ENCODE measurements at places on chromosomes 12 and 14. TPM values are rescaled to one million over a fixed set of nuclear protein-coding genes. Genes with fewer than 3 reads are reported as not detected.

RNF212B gene
- not detected for total RNA-seq

CDCA3 gene
- total RNA-seq = 29.7 TPM

PKP2 gene
- total RNA-seq = 0.38 TPM

DNAJC22 gene
- 2.5 TPM for total RNA-seq

ENDOU gene
- not detected for total RNA-seq

DIO2 gene
- 27.0 TPM for total RNA-seq

LRRC10 gene
- total RNA-seq = not detected

TAS2R7 gene
- total RNA-seq = not detected

KRT3 gene
- not detected for total RNA-seq

KRT73 gene
- total RNA-seq = not detected

RASSF8 gene
- total RNA-seq = 144 TPM

LAG3 gene
- not detected for total RNA-seq

MSI1 gene
- total RNA-seq = not detected

DLGAP5 gene
- 53.7 TPM for total RNA-seq

MRPS35 gene
- total RNA-seq = 55.6 TPM

GLS2 gene
- under 0.01 TPM for total RNA-seq

RHEBL1 gene
- 0.56 TPM for total RNA-seq

TMEM30B gene
- 0.56 TPM for total RNA-seq

NOC4L gene
- total RNA-seq = 9.0 TPM

GDF3 gene
- total RNA-seq = not detected

LMNTD1 gene
- total RNA-seq = 0.38 TPM

KRT86 gene
- total RNA-seq = 0.19 TPM

SLC7A8 gene
- total RNA-seq = 1.4 TPM

A2ML1 gene
- not detected for total RNA-seq

GPRC5D gene
- not detected for total RNA-seq

PRIMA1 gene
- total RNA-seq = not detected

AKAP3 gene
- total RNA-seq = 1.4 TPM

HOXC5 gene
- under 0.01 TPM for total RNA-seq

CARMIL3 gene
- total RNA-seq = not detected

SYNDIG1L gene
- total RNA-seq = under 0.01 TPM

GZMB gene
- not detected for total RNA-seq

IL31 gene
- total RNA-seq = not detected

PPP1R3E gene
- 5.6 TPM for total RNA-seq

GPRC5A gene
- total RNA-seq = 18.6 TPM

CCDC184 gene
- total RNA-seq = 0.96 TPM

KITLG gene
- total RNA-seq = 51.6 TPM

UBR7 gene
- 22.0 TPM for total RNA-seq

RND1 gene
- 0.28 TPM for total RNA-seq

CD4 gene
- total RNA-seq = 0.28 TPM

ZNF384 gene
- total RNA-seq = 9.0 TPM
